ENCODE measurements at places on chromosomes 2 and 18.

DNA sequence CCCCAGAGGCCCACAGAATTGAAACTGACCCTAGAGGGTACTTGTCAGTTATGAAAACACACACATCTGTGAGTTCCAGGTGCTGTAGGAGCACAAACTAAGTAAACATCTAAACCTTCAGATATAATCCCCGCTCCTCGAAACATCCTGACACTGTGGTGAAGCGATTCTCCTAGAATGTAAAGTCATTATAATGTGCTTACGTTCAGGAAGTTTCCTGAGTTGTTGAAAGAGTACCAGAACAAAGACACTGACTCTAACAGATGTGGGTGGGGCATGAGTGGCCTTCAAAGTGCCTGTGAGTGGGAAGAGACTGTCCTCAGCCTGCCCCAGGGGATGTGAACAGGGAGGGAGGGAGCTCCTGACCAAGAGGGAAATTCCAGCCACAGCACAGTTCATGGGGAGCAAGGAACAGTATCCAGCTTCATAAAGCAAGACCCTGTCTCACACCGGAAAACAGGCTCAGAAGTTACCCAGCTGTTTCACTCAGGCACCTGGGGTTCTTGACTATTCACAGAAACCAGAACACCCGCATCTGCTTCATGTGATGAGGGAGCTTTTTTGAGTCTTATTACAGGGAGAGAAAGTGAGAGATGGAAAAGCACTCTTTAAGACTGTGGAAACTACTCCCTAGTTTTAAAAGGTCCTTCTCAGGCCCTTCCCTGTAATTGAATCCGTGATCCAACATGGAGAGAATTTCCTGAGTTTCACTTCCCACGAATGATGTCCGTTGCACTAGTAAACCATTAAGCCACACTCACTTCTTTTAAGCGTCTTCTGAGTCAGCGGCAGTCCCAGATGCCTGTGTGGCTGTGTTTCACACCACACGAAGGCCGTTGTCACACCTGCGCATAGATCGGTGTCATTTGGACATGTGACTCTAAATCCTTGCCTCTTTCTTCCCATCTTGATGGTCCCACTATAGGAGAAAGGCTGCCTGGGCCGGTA lies 88.6 kb upstream of the EML6 start:
- peak; percentile 71 for DNase-seq

GRCh38 chr2:27946530-27947060 lies 56.1 kb downstream of the BABAM2 start:
- no peak for DNase-seq

- DNase-seq: no peak
Measured at GRCh38 chr2:61379521-61379920, 91.4 kb downstream of the USP34 start.

GRCh38 chr2:106137731-106138521 lies 56.2 kb downstream of the UXS1 start:
- no peak for DNase-seq

DNA sequence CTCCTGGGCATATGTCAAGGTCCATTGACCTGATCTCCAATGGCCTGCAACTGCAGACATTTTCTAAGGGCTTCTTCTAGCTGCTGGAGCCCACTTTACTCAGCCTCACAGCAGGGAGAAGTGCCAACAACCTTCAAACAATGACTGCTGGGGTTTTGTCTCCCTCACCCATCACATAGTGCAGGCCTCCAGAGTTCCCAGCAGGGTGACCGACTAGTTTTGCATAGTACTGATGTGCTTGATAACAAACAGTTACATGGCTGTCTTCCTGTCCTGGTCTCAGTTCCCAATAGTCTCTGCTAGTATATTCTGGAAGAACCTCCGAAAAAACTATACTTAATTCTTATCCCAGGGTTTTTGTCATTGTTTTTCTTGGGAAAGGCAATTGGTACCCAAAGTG lies 10.4 kb upstream of the NETO1 start:
- DNase-seq: no peak

- no peak for DNase-seq
Measured at GRCh38 chr18:35026407-35027061, 14.7 kb upstream of the MAPRE2 start.

GRCh38 chr2:2573205-2573604 lies 242.1 kb upstream of the MYT1L start:
- DNase-seq: no peak

DNA sequence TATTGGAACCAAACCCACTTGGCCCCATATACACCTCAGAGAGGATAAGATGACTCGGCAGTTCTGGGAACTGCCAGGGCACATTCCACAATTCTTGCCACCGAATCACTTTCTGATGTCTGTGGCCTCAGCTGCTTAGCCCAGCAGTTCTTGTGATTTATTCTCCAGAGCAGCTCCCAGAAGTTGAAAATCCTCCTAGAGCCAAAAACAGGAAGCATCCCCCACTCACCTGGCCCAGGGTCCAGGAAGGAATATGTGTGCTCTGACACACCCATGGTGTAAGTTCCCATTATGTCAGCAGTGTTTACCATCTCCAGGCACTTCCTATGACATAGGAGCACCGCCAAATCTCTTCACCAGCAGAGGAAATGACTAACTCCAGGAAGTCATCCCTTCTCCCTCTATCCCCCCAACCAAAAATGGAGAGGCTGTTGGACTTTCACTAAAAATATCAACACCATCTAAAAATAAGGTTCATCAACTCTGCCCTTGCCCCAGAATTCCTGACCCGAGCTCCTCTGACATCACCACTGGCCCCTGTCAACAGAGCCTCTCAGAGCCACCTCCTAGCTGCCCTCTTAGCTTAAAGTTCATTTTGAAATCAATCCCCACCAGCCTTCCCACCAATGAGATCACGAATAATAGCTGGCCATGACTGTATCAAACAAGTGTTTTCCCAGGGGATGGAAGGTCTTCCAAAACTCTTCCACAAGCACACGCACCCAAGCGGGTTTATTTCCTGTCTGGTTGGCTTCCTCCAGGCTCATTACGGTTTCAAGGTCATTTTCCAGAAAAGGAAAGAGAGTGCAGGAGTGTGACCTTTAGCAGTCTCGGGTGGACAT lies 223.1 kb upstream of the PARD3B start:
- DNase-seq: peak; percentile 3

DNA sequence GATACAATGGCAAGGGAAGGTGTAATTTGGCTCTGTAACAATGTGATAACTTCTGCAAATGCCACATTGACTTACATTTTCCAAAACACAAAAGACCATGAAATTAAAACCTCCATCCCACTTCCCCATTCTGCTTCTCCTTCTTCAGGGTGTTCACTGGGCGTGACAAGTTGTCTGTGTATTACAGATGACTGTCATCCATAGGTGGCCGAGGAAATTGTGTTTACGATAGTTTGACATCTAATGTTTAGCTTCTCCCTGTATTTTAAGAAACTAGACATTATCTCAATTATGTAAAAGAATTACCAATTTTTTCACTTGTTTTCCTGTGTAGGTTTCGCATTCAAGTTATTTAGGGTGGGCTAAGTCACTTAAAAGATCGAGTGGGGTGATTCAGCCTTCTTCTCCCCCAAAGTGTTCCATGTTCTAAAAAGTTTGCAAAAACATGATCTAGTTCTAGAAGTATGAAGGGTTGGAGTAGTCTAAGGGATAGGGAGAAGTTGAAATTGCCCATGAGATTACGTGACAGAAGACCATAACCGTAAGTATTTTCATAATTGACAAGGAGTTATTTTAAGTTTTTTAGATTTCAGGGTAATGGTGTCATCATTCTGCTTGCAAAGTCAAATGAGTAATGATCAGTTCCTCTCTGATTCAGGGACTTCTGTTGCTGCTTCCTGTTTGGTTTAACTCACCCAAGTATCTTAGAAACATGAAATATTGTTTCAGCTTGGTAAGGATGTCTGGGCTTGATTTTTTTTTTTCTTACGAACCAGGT lies 25.2 kb upstream of the CYTIP start:
- peak; percentile 81 for DNase-seq

DNA sequence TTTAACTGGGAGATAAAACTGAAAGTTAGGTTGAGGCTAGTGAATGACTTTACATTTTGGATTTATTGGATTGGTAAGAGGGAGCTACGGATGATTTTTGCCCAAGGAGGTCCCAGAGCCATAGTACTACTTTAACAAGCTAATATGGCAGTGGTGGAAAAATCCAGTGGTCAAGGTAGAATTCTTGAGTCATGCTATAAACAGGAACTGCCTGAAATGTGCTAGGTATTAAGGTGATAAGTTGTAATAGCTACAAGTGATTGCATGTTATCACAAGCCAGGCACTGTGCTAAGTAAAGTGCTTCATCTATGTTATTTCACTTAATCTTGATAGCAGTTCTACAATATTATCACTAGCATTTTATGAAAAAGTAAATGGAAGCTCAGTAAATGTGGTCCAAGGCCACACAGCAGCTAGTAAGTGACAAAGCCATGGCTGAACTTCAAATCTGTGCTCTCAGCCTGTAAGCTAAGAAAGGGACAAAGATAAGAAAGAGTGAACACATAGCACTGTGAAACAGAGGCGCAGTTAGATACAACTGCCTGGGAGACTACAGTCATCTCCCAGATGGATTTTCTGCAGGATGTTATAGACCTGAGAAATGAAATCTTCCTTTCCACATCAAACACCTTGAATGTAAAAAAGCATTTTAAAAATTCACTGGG lies 469.6 kb downstream of the TGIF1 start:
- no peak for DNase-seq

GRCh38 chr2:229273723-229274338 lies 2.7 kb upstream of the PID1 start:
- DNase-seq: peak; percentile 61

DNA sequence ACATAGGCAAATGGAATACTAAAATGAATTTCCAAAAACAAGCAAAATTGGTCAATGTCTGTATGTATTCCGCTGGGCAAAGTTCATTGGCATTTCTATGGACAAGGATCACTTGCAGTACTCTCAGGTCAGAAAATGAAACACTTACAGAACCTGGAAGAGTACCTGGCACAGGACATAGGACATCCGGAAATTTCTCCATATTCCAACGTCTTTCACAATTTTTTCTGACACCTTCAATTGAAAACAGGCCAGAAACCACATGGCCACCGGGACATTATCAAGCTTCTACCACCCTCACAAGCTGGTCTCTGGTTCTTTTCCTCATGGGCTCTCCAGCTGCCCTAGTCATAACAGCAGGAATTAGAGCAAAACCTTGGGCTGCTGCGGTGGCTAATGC lies 96.9 kb upstream of the MSH6 start:
- DNase-seq: no peak

GRCh38 chr2:207640661-207641060 lies 15.5 kb upstream of the METTL21A start:
- DNase-seq: no peak

- DNase-seq: no peak
Measured at GRCh38 chr2:209901172-209901571, 101.3 kb upstream of the RPE start.

GRCh38 chr2:233349005-233349998 lies 5.0 kb upstream of the DGKD start:
- peak; percentile 41 for DNase-seq

GRCh38 chr2:159797543-159798375 lies at the start of gene CD302:
TSS of gene CD302 (minus strand) at chr2:159798208. CDS start at chr2:159798198, 10 bp downstream.
- peak; percentile 92 for DNase-seq

GRCh38 chr2:161005170-161005569 lies 155.1 kb upstream of the TANK start:
- no peak for DNase-seq
